Activated naive CD4-positive, alpha-beta T cell treated with anti-CD3 and anti-CD28 coated beads for 36 hours (primary cell): ENCODE measurements at places on chromosomes 7 and 10. TPM values are rescaled to one million over a fixed set of nuclear protein-coding genes. Genes with fewer than 3 reads are reported as not detected.

DNA sequence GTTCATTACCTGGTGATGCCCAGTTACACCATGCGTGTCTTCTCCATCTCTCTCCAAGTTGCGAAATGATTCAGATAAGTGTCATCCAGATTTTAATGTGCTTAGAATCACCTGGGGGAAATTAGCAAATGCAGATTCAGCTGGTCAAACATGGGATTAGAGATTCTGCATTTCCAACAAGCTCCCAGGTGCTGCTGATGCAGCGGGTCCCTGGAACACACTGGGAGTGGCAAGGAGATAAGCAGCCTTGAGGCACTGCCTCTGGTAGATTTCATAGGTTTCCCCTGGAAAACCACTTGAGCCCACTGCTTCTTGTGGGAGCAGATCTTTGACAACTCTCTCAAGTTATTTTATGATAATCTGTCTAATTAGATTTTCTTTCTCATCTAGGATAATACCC is 196.0 kb upstream of the C7orf33 start:
- DNase-seq = no peak
- no peaks in the 10 kb centered on the region for H3K36me3 ChIP-seq
- no peak overlapping the region for H3K4me3 ChIP-seq
- peaks cover 26% of the 10 kb centered on the region for H3K27me3 ChIP-seq
- H3K4me1 ChIP-seq = peaks cover 2% of the 10 kb centered on the region

DNA sequence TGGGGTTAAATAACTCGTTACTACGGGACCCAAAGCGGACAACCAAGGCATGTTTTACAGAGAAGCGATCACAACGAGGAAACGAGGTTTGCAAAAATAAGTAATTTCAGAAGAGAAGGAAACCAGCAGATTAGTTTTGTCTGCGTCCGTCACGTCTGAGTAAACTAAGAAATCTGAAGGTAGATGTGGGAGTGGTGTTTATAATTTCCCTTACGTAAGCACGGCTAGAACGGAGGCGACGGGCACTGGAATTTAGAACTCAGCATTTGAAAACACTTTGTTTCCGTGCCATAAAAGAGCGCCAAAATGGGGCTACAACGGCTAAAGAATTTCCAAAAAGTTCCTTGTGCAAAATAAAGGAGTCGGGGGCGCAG is 718 bp upstream of the UMAD1 start:
- peak overlapping the region; percentile 92 for H3K4me3 ChIP-seq
- peaks cover 44% of the 10 kb centered on the region for H3K36me3 ChIP-seq
- DNase-seq = peak; percentile 70

DNA sequence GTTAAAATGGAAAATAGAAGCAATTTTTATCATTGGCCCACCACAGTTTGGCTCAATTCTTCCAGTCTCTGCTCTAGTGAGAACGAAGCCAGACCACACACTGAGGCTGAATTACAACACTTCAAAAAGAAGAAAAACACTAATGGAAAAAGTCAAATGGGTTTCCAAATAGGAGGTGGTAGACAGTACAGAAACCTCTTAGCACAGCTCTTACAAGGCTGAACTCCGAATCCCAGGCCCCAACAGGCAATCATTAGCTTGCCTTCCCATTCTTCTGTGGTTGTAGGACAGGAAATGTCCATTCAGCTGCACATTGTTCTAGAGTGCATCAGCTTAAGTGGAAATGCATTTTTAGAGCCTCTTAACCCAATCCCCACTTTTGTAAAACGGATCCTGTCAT is 115.1 kb upstream of the MEOX2 start:
- no peaks in the 10 kb centered on the region for H3K4me1 ChIP-seq
- no peak overlapping the region for H3K27ac ChIP-seq
- no peak overlapping the region for H3K4me3 ChIP-seq
- no peaks in the 10 kb centered on the region for H3K27me3 ChIP-seq

DNA sequence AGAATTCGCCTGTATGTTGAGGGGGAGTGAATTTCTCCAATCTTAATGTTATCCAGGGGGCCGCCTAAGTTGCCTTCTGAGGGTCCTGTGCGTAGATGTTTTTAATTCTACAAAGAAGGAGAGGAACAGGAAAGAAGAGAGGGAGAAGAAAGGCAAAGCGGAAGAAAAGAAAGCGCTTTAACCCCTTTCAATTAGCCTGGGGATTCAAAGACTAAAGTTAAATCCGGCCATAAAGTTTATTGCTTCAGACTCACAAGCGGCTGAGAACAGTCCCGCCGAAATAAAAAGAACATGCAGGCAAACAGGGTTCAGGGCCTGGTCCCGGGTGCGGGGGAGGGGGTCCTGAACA is 4.5 kb downstream of the HOXA5 start:
- no peak overlapping the region for H3K4me3 ChIP-seq
- DNase-seq = no peak
- H3K36me3 ChIP-seq = no peaks in the 10 kb centered on the region
- peaks cover 54% of the 10 kb centered on the region for H3K27me3 ChIP-seq
- H3K4me1 ChIP-seq = peaks cover 15% of the 10 kb centered on the region

DNA sequence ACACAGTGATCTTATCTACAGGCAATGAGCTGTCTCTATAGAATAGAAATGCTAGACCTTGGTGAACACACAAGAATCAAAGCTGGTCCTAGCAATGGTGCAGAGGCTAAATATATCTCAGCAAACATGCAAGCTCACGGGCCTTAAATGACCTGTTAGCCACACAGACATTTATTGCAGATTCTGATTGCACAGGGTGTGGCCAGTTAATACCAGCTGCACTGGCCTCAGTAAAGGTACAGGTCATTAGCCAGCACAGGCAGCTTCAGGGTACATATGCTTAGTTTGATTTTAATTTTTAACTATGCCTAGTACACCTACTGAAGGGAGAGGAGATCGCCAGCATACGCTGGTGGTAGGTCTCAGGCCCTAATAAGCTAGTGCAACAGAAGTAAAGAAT is 265.4 kb upstream of the DGKB start:
- no peaks in the 10 kb centered on the region for H3K36me3 ChIP-seq
- H3K4me3 ChIP-seq = no peak overlapping the region
- no peaks in the 10 kb centered on the region for H3K4me1 ChIP-seq
- H3K27me3 ChIP-seq = no peaks in the 10 kb centered on the region

GRCh38 chr7:139086454-139086853 is 23.1 kb downstream of the ZC3HAV1 start:
- H3K36me3 ChIP-seq = peaks cover 82% of the 10 kb centered on the region
- H3K4me3 ChIP-seq = no peak overlapping the region
- H3K27me3 ChIP-seq = no peaks in the 10 kb centered on the region
- no peak for DNase-seq
- peak overlapping the region; percentile 89 for H3K27ac ChIP-seq
- H3K4me1 ChIP-seq = peaks cover 85% of the 10 kb centered on the region

DNA sequence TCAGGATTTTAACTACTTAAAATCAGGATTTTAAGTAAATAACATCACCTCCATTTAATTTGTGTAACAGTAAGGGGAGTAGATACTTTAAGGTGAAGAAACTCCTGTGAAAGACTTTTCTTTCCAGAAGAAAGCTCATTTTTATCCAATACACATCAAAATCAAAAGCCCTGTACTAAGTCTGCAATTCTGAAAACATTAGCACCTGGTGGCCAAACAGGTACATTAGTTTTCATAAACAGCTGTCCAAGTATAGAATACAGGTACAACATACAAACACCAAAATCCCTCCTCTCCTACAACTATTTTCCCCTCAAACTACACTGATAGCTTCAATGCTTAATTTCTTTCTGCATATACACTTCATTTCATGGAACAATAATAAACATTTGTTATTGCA is 22.9 kb downstream of the FAM3C start:
- peaks cover 11% of the 10 kb centered on the region for H3K36me3 ChIP-seq
- peaks cover 28% of the 10 kb centered on the region for H3K4me1 ChIP-seq
- peak overlapping the region; percentile 70 for H3K27ac ChIP-seq
- no peaks in the 10 kb centered on the region for H3K27me3 ChIP-seq
- H3K4me3 ChIP-seq = no peak overlapping the region

DNA sequence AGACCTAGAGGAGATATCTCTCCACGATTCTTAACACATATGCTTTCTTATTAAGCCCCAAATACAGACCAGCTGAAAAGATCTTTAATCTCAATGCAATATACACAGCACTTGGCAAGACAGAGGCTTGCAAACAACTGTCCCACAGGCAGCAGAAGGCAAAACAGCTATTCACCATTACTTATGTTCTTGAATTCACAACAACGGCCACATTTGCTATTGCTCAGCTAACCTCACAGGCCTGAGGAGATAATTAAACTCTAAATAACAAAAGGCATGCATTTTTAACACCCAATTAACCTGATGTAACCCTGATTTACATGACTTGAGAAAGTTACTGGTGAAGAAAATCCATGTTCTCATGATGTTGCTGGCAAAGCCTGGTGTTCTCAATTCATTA is 216.4 kb downstream of the CRPPA start:
- H3K27me3 ChIP-seq = no peaks in the 10 kb centered on the region
- H3K4me1 ChIP-seq = no peaks in the 10 kb centered on the region
- H3K27ac ChIP-seq = no peak overlapping the region
- H3K4me3 ChIP-seq = no peak overlapping the region
- no peaks in the 10 kb centered on the region for H3K36me3 ChIP-seq
- no peak for DNase-seq

- no peak overlapping the region for H3K27ac ChIP-seq
- DNase-seq = no peak
- peaks cover 2% of the 10 kb centered on the region for H3K4me1 ChIP-seq
- H3K36me3 ChIP-seq = no peaks in the 10 kb centered on the region
- no peak overlapping the region for H3K4me3 ChIP-seq
- H3K27me3 ChIP-seq = peaks cover 54% of the 10 kb centered on the region
Measured at GRCh38 chr7:116673457-116673865, 1.5 kb downstream of the MET start.

DNA sequence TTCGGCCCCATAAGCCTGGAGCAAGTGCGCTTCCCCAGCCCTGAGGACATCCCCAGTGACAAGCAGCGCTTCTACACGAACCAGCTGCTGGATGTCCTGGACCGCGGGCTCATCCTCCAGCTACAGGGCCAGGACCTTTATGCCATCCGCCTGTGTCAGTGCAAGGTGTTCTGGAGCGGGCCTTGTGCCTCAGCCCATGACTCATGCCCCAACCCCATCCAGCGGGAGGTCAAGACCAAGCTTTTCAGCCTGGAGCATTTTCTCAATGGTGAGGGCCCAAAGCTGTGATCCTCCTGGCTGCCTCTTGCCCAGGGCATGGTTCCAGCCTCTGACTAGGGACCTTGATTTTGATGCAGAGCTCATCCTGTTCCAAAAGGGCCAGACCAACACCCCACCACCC is 10.1 kb downstream of the IRF5 start:
- H3K4me3 ChIP-seq = no peak overlapping the region
- no peak overlapping the region for H3K27ac ChIP-seq
- no peaks in the 10 kb centered on the region for H3K27me3 ChIP-seq
- no peaks in the 10 kb centered on the region for H3K4me1 ChIP-seq

DNA sequence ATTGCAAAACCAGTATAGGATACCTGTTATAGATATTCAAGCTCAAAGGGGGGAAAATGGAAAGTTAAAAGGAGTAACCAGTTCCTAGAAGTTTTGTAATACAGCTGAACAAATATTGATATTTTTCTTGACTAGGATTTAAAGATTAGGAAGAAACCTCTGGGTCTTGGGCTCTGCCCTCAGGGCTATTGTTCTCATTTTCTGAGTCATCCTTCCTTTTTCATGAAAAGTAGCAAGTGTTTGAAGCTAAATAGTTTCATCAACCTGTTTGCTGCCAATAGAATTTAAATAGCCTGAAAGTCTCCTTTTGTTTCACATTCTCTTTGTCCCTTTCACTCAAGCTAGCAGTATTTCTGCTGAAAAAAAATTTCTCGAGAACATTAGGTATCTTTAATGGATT is 1061.1 kb upstream of the GHITM start:
- H3K4me3 ChIP-seq = no peak overlapping the region
- no peak overlapping the region for H3K27ac ChIP-seq

- no peak for DNase-seq
- peaks cover 3% of the 10 kb centered on the region for H3K27me3 ChIP-seq
- H3K4me1 ChIP-seq = no peaks in the 10 kb centered on the region
Measured at GRCh38 chr7:108375668-108376067, 80.6 kb downstream of the NRCAM start.

GRCh38 chr7:54811846-54812254 is 52.8 kb upstream of the SEC61G start:
- no peak overlapping the region for H3K4me3 ChIP-seq
- H3K27ac ChIP-seq = no peak overlapping the region
- no peaks in the 10 kb centered on the region for H3K36me3 ChIP-seq
- peaks cover 5% of the 10 kb centered on the region for H3K27me3 ChIP-seq

DNA sequence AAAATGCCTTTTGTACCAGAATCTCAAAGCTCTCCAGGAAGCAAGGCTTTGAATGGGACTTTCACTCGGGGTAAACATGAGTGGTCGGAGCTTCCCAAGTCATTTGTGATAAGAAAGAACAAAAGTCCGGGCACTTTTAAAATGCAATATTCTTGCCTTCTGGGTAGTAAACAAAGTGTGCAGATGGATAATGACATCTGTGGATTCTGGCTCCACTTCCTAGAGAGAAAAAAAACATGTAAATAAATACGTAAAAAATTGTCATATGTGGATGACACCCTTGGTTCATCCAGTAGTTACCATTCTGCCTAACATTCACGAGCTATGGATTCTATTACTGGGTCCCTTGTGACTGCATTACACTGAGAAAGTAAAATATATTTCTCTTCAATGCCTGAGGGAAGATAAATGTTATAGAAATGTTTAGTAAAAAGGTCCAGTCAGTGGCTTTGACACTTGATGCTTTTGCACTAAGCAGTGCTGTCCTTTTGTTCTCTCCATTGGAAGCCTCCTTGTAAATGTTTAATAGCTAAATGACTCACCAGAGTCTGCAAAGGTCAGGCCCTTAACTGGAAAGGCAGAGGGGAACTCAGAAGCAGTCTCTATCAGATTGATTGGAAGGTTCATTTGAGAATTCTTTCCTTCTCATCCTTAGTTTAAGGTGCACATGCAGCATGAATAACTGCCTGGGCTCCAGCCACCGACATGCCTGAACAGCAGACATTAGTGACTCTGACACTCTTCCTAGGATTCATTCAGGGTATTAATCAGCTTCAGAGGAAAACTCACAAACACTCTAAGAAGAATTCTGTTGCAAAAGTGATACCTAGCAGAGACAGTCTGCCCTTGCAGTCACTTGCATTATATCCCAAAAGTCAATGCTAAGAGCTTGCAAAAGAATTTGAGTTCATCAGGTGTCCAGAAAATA is 11.7 kb upstream of the EDRF1 start:
- DNase-seq = no peak
- H3K36me3 ChIP-seq = peaks cover 3% of the 10 kb centered on the region
- peaks cover 11% of the 10 kb centered on the region for H3K27me3 ChIP-seq
- no peaks in the 10 kb centered on the region for H3K4me1 ChIP-seq

DNA sequence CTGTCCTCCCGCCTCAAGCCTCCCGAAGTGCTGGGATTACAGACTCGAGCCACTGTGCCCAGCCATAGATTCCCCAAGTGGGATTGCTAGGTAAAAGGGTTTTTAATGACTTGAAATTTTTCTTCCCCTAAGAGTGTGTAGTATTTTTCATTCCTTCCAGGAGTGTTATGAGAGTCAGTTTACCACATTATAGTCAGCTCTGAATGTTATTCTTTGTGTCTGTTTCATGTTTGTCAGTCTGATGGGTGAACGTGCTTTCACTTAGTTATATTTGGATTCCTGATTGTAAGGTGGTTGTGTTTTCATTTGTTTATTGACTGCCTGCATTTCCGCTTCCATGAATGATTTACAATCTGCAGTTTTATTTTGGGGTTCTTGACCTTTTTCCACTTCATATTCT is 6.3 kb downstream of the ZNF212 start:
- H3K4me3 ChIP-seq = no peak overlapping the region
- peaks cover 71% of the 10 kb centered on the region for H3K4me1 ChIP-seq
- no peak for DNase-seq
- H3K27me3 ChIP-seq = no peaks in the 10 kb centered on the region
- peak overlapping the region; percentile 91 for H3K27ac ChIP-seq

Gene CYP2C19
- total RNA-seq = 0.12 TPM

Gene FAM241B
- total RNA-seq = 12.3 TPM

Gene GAD2
- total RNA-seq = not detected

Gene KIF20B
- total RNA-seq = 67.2 TPM

Gene H2AZ2
- 344 TPM for total RNA-seq

Gene LRGUK
- total RNA-seq = 0.07 TPM

Gene CAV2
- total RNA-seq = not detected

Gene SYT15
- total RNA-seq = 0.43 TPM

Gene OPN4
- total RNA-seq = not detected

Gene BHLHA15
- 0.40 TPM for total RNA-seq
